ENCODE measurements at places on chromosomes 12 and 14.
A peak's percentile ranks its signal among the peaks of the same experiment; 100 is the strongest.

DNA sequence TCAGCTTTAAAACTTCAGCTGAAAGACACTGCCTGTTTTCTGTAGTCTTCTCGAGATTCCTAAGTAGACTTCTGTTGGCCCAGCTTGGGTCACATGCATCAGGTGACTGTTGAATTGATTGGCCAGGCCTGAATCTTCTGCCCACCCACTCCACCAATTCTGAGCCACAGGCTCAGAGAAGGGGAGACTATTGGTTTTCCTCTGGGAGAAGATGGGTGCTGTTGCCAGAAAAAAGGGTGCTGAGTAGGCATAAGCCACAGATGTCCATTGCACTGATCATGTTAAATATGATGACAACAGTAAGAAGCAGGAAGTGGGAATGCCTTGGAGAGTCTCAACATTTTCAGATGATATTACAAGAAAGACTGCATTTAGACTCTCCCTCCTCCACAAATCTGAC, 6.8 kb upstream of the SPTLC2 start:
- no peak for DNase-seq

DNA sequence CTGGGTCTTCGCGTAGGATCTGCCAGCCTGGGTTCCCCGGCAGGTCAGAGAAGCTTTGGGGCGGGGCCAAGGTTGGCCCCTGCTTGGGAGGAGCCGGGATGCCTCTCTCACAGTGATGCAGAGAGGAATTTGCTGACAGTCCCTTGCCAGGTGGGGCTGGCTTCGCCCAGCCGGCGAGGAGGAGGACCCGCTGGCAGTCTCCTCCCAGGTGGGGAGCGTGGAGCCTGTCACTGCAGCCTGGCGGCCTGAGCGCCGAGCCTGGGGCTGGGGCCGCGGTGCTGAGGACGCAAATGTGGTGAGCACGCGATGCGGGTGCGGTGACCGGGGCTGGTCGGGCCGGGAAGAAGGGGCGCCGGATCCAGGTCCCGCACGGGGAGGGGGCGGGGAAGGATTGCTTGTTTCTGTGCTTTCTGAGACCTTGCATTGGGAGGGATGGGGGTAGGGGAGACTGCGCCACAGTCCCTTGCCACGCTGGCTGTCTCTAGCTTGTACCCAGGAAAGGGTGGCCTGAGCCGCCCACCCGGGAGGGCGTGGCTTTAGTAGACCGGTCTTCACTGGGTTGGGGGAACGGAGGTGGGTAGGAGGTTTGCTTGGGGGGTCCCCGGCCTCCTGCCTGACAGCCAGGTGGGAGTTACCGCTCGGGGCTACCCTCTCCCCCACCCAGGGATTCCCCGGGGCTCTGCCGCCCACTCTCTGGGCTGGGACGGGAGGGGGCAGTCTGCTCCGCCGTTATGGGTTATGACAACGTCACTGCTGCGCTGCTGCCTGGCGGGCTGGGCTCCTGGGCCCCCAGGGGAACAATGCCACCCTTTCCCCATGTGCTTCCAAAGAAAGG, at the start of gene TMEM63C:
Gene TMEM63C, plus strand, starts transcription at position 196 of the 835 bp plus-strand sequence. CDS start 37,016 bp downstream, outside the sequence.
- no peak for DNase-seq

DNA sequence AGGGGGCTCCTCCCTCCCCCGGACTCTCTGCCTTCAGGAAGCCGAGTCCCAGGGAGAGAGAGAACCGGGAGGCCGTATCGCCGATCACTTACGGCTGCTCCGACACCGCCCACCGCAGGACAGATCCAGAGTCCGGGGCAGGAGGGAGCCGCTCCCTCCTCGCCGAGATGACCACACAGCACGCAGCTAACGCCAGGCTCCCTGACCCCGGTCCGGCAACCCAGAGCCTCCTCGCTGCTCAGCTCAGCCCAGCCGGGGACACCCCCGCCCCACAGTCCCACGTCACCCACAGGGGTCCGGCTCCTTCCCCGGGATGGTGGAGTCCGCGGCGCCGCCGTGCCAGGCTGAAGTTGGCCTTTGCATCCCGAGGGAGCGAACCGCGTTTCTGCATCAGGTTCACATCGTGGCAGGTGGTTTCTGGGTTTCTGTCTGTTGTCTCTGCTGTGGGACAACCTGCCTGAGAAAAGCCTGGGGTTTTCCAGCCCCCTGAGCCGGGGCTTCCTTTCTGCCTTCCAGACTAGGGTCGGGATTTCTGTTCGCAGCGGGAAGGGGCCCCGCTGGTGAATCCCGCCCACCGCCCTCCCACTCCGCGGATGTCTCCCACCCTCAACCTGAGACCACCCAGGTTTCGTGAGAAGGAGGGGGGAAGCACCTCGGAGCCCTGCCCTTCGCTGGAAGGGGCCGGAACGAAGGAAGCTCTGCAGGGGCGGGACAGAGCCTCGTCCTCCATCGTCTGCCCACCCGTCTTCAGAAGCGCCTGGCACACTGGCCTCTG, 61.2 kb downstream of the NOC4L start:
- no peak for DNase-seq

GRCh38 chr14:95183532-95184412, 26.4 kb upstream of the DICER1 start:
- peak; percentile 79 for DNase-seq

GRCh38 chr14:50762001-50762930, 68.7 kb downstream of the NIN start:
- peak; percentile 95 for DNase-seq

DNA sequence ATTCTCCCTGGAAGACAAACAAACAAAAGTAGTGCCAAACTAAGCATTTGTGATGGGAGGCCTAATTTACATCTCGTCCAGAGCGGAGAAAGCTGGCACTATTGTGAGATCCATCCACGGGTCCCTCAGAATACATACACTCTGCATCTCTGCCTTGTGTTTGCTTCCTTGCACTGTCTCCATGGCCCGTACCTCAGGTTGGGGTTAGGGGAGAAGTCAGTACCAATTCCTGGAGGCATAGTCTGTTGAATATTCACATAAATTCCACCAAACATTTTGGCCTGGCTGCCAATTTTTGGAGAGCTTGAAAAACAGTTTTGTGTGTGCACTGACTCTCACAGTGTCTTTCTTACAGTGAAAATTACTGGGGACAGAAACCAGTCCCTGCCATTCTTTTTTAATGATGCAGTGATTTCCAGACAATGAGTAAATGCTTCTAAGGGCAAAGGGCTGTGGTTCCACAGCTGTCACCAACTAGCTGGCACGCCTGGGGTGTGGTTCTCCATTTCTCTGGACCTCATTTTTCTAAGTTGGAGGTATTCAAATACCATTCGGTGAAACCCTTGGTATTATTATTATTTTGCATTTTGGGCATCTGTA, 119.7 kb upstream of the HIF1A start:
- DNase-seq: peak; percentile 92

DNA sequence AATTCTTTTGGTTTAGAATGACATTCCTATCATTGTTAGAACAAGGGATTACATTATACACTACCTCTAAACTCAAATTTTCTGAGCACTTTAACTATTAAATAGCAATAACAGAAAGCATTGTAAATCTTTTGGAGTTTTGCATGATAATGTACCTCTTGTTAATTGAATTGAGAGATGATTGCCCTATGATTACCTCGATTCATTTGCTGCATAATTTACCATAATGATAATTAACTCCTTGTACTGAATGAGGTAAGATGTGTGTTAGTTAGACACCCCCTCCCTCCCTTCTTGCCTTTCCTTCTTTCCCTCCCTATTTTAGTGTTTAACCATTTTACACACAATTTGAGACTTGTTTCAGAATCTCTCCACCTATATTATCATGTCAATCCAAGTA, 469.2 kb downstream of the DIO2 start:
- DNase-seq: no peak

DNA sequence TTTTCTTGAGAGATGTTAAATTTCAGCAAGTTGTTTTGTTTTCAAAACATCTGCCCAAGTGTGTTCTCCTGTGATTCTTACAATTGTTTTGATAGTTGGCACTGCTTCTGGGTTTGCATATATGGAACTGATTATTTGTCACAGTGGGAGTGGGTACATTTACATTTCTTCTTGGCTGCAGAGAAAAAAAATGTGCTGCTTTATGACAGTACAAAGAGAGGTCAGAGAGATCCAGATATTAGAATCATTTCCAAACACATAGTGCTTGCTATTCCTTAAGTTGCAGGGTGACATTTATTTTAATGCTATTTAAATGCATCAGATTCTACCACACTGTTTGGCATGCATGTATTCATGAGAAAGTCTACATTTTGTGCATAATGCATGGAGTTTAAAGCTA, 303.5 kb upstream of the MDGA2 start:
- no peak for DNase-seq

- no peak for DNase-seq
Observed at GRCh38 chr14:91755570-91756295, 23.8 kb upstream of the CATSPERB start.

Data from fibroblast of skin of back (primary cell).